ENCODE measurements at places on chromosomes 1 and 21.

DNA sequence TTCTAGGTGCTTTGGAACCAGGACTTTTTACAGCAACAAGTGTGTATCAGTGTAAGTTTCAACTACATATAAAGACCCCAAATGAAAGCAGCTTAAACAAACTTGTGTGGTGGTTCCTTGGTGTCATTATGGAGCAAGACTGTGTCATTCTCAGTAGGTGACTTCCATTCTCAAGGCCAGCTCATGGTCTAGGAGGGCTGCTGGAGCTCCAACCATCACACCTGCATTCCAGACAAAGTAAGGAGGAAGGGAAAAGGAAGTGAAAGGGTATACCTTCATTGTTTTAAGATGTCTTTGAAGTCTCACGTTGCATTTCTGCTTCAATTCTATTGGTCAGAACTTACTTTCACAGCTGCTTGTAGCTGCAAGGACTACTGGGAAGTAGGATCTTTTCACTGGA, 188.6 kb downstream of the C1orf94 start:
- H3K4me3 ChIP-seq = no peak overlapping the region
- no peak for DNase-seq
- H3K27me3 ChIP-seq = peaks cover 53% of the 10 kb centered on the region
- H3K36me3 ChIP-seq = no peaks in the 10 kb centered on the region
- no peaks in the 10 kb centered on the region for H3K4me1 ChIP-seq

- H3K36me3 ChIP-seq = no peaks in the 10 kb centered on the region
- no peak overlapping the region for H3K4me3 ChIP-seq
- DNase-seq = no peak
- peaks cover 1% of the 10 kb centered on the region for H3K4me1 ChIP-seq
- H3K27ac ChIP-seq = no peak overlapping the region
These were observed 2.4 kb upstream of the PRAMEF18 start for GRCh38 chr1:13228343-13228781.

GRCh38 chr1:90348934-90349333, 354.0 kb downstream of the ZNF326 start:
- no peak for DNase-seq
- no peaks in the 10 kb centered on the region for H3K4me1 ChIP-seq
- H3K27me3 ChIP-seq = no peaks in the 10 kb centered on the region
- H3K27ac ChIP-seq = no peak overlapping the region

DNA sequence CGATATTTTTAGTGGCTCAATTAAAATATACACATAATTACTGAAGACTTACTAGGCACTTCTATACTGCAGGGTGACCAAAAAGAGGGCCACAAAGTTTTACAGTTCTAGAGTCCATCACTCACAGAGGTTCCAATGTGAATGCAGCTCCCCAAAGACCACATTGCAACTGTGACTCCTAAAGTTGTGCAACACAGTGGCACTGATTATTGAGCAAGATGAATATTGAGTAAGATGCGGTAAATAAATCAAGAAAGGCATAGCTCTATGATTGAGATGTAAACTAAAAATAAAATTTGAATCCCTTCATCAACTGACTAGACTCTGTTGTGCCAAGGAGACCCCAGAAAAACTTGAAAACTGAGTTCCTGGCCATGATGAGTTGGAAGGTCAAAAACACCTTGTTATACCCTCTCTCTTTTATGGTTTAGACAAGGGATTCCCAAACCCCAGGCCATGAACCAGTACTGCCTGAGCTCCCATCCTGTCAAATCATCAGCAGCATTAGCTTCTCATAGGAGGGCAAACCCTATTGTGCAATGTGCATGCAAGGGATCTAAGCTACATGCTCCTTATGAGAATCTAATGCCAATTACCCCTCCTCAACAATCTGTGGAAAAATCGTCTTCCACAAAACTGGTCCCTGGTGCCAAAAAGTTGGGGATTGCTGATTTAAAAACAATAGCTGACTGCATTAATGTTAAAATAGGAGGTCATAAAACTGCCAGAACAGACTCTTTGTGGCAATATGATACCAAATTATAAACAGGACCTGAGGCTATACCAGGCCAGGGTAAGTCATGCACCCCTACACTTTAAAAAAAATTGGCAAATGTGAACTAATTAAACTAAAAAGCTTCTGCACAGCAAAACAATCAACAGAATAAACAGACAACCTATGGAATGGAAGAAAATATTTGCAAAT, 94.3 kb downstream of the ADGRL4 start:
- DNase-seq = no peak
- no peak overlapping the region for H3K27ac ChIP-seq
- H3K4me3 ChIP-seq = no peak overlapping the region
- no peaks in the 10 kb centered on the region for H3K36me3 ChIP-seq
- no peaks in the 10 kb centered on the region for H3K27me3 ChIP-seq
- no peaks in the 10 kb centered on the region for H3K4me1 ChIP-seq

GRCh38 chr1:159177272-159177907, 6.0 kb downstream of the CADM3 start:
- H3K27ac ChIP-seq = no peak overlapping the region
- H3K4me3 ChIP-seq = no peak overlapping the region
- DNase-seq = no peak
- peaks cover 78% of the 10 kb centered on the region for H3K27me3 ChIP-seq
- no peaks in the 10 kb centered on the region for H3K36me3 ChIP-seq

GRCh38 chr1:107450899-107451664, 310.2 kb downstream of the NTNG1 start:
- H3K27ac ChIP-seq = no peak overlapping the region
- H3K36me3 ChIP-seq = no peaks in the 10 kb centered on the region
- H3K27me3 ChIP-seq = peaks cover 36% of the 10 kb centered on the region
- no peaks in the 10 kb centered on the region for H3K4me1 ChIP-seq

DNA sequence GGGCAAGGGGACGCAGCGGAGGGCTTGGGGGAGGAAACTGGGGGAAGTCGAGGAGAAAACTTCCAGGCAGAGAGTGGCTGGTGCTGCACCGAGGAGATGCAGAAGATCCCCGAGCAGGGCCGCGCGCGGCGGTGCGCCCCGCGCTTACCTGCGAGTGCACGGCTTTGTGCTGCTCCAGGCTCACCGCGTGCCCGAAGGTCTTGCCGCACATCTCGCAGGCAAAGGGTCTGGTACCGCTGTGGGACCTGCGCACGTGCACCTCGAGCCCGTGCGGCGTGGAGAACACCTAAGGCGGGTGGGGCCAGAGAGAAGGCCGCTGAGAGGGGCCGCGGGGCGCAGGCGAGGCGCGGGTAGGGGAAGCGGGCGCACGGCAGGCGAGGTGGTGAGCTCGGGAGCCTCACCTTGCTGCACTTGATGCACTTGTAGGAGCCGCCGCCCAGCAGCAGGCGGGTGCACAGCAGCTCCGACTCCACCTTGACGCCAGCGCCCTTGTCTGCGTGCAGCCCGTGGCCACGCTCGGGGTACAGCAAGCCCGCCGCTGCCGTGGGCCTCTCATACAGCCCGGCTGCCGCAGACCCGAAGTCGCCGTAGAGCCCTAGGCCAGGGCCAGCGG, 6.4 kb downstream of the GFI1 start:
- peak overlapping the region; percentile 89 for H3K27ac ChIP-seq
- peaks cover 61% of the 10 kb centered on the region for H3K36me3 ChIP-seq
- H3K4me3 ChIP-seq = peak overlapping the region; percentile 62
- H3K4me1 ChIP-seq = peaks cover 64% of the 10 kb centered on the region
- no peak for DNase-seq

DNA sequence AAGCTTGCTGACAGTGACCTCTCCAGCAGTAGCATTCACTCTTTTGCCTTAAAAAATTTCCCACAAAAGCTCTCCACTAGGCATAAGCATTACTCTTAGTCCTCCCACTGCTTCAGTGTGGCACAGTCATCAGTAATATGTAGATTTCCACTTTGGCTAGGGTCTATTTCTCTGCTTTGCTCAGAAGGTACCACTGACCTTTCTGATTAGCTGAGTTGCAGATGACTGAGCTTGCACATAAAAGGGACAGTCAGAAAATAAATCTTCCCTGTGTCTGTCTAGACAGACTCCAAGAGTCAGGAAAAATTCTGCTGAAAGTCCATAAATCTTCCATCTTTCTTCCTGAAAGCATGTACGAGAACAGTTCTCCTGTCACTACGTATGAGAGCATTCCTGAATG, 56.6 kb upstream of the APP start:
- H3K27me3 ChIP-seq = no peaks in the 10 kb centered on the region
- no peaks in the 10 kb centered on the region for H3K36me3 ChIP-seq
- DNase-seq = no peak
- H3K27ac ChIP-seq = no peak overlapping the region
- H3K4me1 ChIP-seq = no peaks in the 10 kb centered on the region

GRCh38 chr1:234150892-234151291, 222.4 kb upstream of the COA6 start:
- peaks cover 63% of the 10 kb centered on the region for H3K27me3 ChIP-seq
- H3K4me1 ChIP-seq = no peaks in the 10 kb centered on the region
- H3K4me3 ChIP-seq = no peak overlapping the region

GRCh38 chr21:26212220-26212619, 41.6 kb upstream of the APP start:
- H3K36me3 ChIP-seq = no peaks in the 10 kb centered on the region
- no peaks in the 10 kb centered on the region for H3K4me1 ChIP-seq
- no peak overlapping the region for H3K4me3 ChIP-seq
- DNase-seq = no peak
- no peaks in the 10 kb centered on the region for H3K27me3 ChIP-seq

GRCh38 chr21:35025206-35026152, 23.6 kb downstream of the RUNX1 start:
- H3K4me1 ChIP-seq = peaks cover 89% of the 10 kb centered on the region
- peak overlapping the region; percentile 96 for H3K27ac ChIP-seq
- H3K4me3 ChIP-seq = peak overlapping the region; percentile 75

DNA sequence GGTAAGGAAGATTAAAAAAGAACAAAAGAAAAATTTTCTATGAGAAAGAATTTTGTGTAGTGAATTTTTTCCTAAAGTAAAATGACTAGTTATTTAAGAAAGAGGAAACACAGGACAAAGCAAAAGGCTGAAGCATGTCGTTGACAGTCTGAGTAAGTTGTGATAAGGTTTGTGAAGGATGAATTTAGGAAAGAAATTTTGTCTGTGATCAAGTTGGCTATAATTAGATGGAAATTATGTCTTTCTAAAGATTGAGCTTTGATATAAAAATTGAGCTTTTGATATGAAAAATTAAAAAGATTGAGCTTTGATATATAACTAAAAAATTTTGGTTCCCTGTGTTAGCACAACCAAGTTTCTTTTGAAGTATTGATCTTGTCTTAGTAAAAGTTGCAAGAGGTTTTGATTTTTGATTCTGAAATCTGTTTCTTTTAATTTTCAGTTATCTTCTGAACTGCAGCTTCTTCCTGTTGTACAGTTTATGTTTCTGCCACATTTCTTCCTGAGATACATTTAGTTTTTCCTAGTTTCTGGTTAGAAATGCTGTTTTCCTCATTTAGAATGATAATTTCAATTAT, 101.7 kb upstream of the KIAA0040 start:
- no peak for DNase-seq
- no peak overlapping the region for H3K27ac ChIP-seq
- H3K36me3 ChIP-seq = peaks cover 2% of the 10 kb centered on the region
- H3K27me3 ChIP-seq = peaks cover 22% of the 10 kb centered on the region
- no peak overlapping the region for H3K4me3 ChIP-seq
- peaks cover 3% of the 10 kb centered on the region for H3K4me1 ChIP-seq

GRCh38 chr1:176551146-176551545, 88.2 kb downstream of the PAPPA2 start:
- no peak for DNase-seq
- H3K4me3 ChIP-seq = no peak overlapping the region
- no peaks in the 10 kb centered on the region for H3K4me1 ChIP-seq
- no peak overlapping the region for H3K27ac ChIP-seq
- no peaks in the 10 kb centered on the region for H3K36me3 ChIP-seq

- H3K27ac ChIP-seq = no peak overlapping the region
- no peak overlapping the region for H3K4me3 ChIP-seq
- H3K36me3 ChIP-seq = no peaks in the 10 kb centered on the region
- H3K27me3 ChIP-seq = peaks cover 32% of the 10 kb centered on the region
- H3K4me1 ChIP-seq = peaks cover 5% of the 10 kb centered on the region
- DNase-seq = no peak
These were observed 45.0 kb upstream of the KIRREL1 start for GRCh38 chr1:157948312-157949073.

- no peaks in the 10 kb centered on the region for H3K36me3 ChIP-seq
- DNase-seq = no peak
- no peaks in the 10 kb centered on the region for H3K27me3 ChIP-seq
- no peak overlapping the region for H3K27ac ChIP-seq
- H3K4me3 ChIP-seq = no peak overlapping the region
These were observed 464.8 kb downstream of the PTBP2 start for GRCh38 chr1:97186381-97186780.

GRCh38 chr1:81029266-81029665, 771.5 kb upstream of the ADGRL2 start:
- no peak overlapping the region for H3K4me3 ChIP-seq
- no peak for DNase-seq
- H3K27me3 ChIP-seq = no peaks in the 10 kb centered on the region
- H3K27ac ChIP-seq = no peak overlapping the region
- H3K36me3 ChIP-seq = no peaks in the 10 kb centered on the region
- no peaks in the 10 kb centered on the region for H3K4me1 ChIP-seq

DNA sequence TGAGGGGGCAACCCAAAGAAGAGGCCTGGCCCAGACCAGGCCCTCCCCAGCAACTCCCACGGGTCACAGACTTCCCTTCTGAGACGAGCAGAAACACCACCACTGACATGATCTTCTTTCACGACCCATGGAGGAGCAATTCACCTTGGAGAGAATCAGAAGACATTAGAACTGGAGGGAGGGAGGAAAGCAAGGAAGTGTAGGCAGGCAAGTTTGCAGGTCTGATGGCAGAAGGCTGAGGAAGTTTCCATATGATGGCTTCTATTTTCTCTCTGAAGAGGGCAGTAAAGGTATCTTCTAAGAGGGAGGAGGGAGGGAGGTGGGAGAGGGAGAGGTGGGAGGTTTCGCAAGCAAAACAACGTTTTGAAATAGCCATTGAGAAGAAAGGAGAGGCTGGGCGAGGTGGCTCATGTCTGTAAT, 1.4 kb upstream of the UBXN10 start:
- H3K27me3 ChIP-seq = peaks cover 4% of the 10 kb centered on the region
- H3K4me1 ChIP-seq = peaks cover 35% of the 10 kb centered on the region
- peaks cover 5% of the 10 kb centered on the region for H3K36me3 ChIP-seq
- peak overlapping the region; percentile 67 for H3K4me3 ChIP-seq

- peaks cover 33% of the 10 kb centered on the region for H3K4me1 ChIP-seq
- peaks cover 55% of the 10 kb centered on the region for H3K36me3 ChIP-seq
- no peak for DNase-seq
- no peak overlapping the region for H3K4me3 ChIP-seq
These were observed 166.4 kb downstream of the RUNX1 start for GRCh38 chr21:34882719-34883131.

Measured in effector memory CD8-positive, alpha-beta T cell (primary cell).